C1 segment of cervical spinal cord (tissue), 14 donors: ENCODE measurements at places on chromosomes 1 and 21.
A peak's percentile ranks its signal among the peaks of the same experiment; 100 is the strongest.

DNA sequence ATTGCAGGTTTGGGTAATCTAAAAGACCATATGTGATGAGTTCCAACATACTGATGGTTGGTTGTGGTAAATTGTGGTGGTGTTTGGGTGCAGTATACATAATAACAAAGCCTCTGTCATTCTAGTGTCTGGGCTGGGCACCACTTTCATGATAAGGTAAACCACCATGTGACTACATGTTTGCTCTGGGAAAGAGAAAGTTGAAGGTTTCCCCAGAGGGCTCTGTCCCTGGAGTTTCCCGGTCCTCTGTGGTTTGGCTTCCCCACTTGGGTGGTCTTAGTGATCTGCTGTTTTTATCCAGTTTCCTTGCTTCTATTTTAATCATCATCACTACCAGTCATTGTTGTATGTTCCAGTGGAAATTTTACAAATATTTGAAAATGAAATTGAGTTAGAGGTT lies 55.9 kb upstream of the TSPAN2 start:
- no peak for DNase-seq

- no peak for DNase-seq
Observed at GRCh38 chr1:50553921-50554320, 130.7 kb upstream of the DMRTA2 start.

DNA sequence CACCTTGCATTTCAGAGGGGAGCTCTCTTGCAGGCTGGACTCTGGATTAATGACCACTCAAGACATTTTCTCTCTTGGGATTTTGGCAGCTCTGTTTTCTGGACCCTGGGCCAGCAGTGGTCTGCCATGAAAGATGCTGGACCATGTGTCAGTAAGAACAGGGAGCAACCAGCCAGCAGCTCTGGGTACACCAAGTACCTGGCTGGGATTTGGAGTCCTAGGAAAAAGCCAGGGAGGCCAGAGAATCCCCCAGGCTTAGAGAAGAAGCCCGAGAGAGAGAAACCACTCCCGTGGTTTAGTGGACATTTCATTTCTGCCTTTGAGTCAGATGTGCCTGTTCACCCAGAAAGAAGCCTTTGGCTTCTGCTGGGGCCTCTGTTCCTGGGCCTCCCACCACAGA lies 2.5 kb downstream of the NFASC start:
- DNase-seq: peak; percentile 74

DNA sequence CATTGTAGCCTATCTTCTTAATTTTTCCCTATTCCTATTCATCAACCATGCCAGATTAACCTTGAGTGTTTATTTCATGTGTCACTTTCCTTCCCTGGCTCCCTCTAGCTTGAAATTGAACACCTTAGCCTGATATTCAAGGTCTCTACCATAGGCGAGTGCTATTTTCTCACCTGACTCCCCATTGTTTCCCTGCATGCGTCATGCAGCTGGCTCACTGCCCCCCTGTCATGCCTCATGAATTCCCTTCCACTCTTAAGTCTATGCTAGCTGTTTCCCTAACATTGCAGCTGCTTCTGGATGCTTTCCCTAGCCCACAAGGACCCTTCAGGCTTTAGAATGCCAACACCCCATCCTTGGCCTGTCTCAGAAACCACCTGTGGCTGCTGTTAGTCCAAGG lies 56.7 kb upstream of the CD1D start:
- no peak for DNase-seq

DNA sequence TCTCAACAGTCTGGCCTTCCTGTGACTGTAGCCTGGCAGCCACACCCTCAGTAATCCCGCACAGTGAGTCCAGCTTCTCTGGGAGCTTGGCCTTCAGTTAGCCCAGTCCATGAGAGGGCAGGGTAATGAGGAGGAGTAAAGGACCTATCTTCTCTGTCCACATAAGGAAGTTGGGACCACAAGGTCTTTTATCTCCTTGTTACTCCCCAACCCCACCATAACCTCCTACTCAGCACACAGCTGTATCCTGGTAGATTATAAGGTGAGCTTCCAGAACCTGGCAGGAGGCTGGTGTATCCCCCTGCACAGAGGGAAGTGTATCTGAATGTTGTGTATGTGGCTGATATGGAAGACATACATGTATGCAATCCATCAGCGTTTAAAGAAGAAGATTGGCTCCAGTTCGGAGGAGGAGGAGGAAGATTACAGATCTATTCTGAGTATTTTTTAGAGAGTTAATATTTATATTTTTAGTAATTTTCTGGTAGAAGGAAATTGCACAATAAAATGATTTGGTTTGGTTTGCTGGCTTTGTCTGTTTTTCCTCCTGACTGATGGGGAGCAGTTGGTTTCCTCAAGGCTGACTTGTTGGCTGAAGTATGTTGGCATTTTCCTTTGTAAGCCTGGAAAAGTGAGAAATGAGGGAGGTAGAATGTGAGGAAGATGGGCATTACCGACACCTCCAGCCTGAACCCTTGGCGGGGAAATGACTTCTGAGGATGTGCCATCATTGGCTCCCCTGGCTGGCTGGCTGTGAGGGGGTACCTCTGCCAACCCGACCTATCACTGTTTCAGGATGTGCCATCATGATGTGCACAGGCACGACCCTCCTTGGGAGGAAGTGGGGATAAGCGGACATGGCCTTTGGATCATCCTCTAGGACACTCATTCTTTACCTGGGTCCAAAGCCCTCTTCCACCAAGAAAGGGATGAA lies 5.0 kb downstream of the C1orf226 start:
- DNase-seq: no peak

DNA sequence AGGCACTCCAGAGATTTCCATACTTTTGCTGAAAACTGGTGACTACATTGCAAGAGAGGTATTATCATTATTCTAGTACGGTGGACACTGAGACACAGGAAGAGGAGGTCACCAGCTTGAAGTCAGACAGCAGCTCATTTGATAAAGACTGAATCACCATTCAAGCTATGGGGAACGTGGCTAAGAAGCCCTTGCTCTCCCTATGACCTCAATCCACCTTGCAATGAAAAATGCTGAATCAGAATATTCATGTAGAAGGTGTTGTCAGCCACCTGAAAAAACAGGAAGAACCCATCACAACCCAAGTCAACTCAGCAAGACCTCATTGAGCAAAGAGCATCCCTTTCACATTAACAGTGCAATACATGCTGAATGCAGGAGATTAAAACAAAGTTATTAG lies 59.0 kb upstream of the FGGY start:
- DNase-seq: no peak

DNA sequence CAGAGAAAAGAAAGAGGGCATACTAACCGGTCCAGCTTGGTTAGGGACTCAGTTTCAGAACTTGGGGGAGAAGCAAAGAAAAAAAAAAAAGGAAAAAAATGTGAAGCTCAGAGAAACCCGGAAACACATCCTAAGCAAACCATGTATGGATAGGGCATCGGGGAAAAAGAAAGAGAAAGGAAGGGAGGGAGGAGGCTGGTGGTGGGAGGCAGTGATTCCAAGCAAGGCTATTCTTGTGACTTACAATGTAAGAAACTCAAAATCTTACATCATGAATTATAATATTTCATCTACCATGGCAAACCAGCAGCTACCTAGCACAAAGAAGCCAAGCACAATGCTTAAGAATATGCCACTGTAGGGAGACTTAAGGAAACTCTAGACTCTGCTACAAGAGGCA lies 60.3 kb downstream of the UBR4 start:
- no peak for DNase-seq

- DNase-seq: no peak
Observed at GRCh38 chr1:213409971-213410370, 358.9 kb downstream of the RPS6KC1 start.

DNA sequence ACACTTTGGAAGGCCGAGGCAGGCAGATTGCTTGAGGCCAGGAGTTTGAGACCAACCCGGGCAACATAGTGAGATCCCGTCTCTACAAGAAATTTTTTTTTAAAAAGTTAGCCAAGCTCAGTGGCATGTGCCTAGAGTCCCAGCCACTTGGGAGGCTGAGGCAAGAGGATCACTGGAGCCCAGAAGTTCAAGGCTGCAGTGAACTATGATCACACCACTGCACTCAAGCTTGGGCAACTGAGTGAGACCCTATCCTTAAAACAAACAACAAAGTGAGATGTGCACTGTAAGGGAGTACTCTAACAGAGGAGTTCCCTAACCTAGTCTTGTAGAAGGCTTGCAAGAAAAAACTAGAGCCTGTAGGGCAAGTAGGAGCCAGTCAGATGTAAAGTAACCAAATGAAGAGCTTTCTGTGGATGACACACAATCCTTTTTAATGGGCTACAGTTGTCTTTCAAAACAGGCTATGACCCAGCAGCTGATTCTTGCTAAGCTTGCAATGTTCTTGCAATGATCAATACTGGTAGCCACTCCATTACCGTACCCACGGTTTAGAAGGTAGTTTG lies 38.0 kb upstream of the SRP9 start:
- no peak for DNase-seq

GRCh38 chr1:205630241-205630640 lies 1.6 kb downstream of the ELK4 start:
- no peak for DNase-seq

DNA sequence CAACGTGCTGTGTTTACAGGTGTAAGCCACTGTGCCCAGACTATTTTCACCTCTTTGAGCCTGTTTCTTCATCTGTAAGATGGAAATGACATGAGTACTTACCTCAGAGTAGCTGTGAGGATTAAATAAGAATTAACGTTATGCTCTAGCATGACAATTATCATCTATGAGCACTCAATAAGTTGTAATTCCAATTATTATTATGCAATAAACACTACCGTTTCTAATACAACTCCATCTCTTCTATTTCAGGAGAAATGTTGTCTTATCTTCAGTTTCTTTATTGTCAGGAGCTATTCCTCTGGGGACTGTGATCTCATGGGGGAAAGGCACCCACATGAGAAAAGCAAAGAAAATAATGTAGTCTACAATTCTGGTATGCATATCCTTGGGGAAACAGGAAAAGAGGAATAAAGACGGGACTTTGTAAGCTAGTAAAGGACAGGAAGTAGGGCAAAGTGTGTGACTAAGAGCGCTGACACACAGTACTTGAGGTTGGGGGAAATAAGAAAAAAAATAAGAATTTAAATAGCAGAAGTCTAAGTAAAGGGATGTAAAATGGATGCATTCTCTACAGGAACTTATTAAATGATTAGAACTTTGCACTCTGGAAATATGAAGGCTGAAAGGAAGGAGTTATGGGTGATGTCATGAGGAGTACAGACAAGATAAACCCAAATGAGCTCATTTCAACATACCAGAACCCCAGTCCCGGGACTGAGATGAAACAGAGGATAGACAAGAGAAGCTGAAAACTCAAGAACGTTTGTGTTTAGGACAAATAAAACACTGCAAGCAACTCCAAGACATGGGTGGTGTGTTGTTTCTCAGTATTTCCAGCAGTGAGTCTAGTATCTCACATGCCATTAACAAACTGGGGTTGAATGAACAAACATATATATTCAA lies 9.8 kb downstream of the PHC2 start:
- DNase-seq: no peak

- no peak for DNase-seq
Observed at GRCh38 chr1:91754348-91754747, 131.6 kb downstream of the TGFBR3 start.

- DNase-seq: no peak
Observed at GRCh38 chr21:45388011-45388521, 16.9 kb upstream of the COL18A1 start.

GRCh38 chr1:86468501-86468977 lies at the start of gene CLCA1:
TSS of gene CLCA1 (plus strand) at chr1:86468927. CDS start at chr1:86468972, 45 bp downstream.
- DNase-seq: no peak

- no peak for DNase-seq
Observed at GRCh38 chr1:108140177-108140576, 60.0 kb downstream of the SLC25A24 start.

DNA sequence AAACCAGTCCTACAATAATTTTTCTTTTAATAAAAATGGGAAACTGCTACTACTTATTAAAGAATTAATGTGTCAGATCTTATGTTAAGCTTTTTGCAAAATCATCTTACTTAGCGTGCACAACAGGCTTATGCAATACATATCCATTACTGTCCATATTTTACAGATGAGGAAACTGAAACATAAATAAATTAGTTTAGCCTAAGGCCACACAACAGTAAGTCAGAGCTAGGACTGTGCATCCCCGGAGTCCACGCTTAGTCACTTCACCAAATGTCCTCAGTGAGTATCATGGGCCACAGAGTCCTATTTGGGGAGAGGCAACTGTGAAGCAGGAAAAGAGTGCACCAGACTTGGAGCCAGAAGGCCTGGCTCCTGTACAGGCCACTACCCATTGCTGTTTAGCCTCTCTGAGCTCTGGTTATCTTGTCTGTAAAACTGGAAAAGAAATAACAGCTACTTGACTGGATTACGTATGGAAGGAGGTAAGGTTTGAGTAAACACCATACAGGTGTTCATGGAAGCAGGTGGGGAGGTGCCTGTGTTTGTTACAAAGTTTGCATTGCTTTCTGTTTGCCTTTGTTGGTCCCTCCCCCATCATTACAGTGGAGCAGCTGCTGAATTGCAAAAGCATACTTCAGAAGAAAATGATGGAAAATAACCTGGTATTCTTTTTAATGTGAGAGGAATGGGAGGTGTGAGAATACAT lies 192.8 kb downstream of the FCRL5 start:
- no peak for DNase-seq

DNA sequence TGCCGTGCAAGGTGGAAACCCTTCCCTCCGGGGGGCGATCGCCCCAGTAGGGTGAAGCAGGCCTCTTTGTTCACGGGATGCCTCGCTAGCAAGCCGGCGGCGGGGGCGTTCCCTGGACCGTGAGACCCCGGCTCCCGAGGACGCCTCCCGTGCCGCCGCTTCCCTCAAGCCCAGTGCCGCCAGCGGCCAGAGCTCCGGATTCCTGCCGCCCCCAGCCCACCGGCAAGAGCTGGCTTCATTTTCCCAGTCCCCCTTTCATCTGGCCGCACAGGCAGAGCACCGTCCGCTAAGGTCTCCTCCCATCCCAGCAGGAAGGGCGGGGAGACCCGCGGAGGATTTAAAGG lies 16.3 kb downstream of the IER5 start:
- DNase-seq: peak; percentile 69

DNA sequence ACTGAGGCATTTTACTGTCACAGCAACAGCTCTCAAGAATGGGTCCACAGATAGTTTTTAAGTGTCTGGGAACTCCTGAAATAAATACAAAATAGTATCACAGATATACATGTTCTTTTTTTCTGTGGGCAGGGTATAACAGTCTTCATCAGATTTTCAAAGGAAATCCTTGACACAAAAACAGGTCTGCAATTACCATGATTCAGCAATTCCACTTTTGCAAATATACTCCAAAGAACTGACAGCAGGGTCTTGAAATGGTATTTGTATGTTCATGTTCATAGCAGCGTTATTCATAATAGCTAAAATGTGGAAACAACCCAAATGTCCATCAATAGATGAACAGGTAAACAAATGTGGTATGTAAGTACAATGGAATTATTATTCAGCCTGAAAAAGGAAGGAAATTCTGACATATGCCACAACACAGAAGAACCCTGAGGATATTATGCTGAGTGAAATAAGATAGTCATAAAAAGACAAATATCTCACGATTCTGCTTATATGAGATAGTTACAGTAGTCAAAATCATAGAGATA lies 85.0 kb downstream of the EPS15 start:
- DNase-seq: no peak

DNA sequence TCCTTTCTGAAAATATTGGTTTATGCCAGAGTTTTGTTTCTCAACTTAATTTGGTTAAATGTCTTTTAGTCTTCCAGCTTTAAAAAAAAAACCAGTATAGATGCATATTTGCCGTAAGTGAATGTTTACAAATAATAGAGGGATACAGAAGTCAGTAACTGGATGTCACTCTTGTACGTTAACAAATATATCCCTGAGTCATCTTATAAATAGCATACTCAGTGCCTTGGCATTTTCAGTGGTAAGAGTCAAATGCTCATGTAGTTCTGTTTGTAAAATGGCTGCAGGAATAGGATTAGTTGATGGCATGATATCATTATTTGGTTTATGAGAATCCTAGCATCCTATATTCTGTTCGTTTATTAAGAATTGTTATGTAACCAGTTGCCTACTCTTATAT lies 55.4 kb downstream of the SPEN start:
- DNase-seq: no peak

GRCh38 chr1:162353078-162353477 lies 23.6 kb downstream of the SPATA46 start:
- no peak for DNase-seq
